ENCODE measurements at places on chromosomes 2 and 18.

DNA sequence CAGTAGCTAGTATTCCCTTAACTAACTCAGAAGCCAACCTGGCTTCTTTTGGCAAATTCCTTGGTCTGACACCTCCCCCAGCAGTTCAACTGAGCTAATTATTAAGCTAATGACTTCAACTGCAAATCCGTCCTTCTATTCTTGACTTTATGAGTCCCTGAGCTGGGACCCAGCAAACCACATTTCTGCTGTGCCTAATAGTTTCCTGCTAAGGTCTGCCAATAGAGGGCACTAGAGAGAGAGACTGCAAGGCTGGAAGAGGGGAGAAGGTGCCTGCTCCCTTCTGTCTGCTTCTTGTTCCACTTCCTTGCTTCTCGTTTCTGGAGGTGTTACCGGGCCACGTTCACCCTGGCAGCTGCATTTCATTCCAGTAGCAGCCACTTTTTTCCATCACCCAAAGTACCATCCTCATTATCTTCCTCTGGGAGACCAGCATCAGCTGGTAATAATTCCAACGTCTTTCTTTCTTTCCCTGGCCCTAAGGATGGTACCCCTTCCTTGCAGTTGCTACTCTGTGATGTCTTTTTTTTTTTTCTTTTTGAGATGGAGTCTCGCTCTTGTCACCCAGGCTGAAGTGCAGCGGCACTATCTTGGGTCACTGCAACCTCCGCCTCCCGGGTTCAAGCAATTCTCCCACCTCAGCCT is 352.0 kb downstream of the TNS1 start:
- peak; percentile 48 for DNase-seq

DNA sequence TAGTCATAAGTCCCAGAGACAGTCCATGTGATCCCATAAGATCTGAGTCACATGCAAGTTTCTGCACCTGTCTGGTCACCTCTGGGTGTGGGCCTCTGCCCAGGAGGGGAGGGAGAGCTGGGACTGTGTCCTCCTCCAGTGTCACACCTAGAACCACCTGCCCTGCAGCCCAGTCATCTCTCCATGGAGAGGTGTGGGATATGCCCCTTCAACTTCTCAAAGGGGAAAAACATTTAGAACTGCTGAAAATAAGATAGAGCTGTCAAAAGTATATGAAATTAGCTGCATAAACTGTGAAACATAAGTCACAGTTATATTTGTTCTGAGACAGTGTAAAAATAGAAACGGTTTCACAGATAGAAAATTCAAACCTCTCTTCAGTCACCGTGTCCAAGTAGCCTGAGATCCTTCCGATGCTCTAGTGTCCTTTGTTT is 55.4 kb downstream of the NGEF start:
- DNase-seq: no peak

DNA sequence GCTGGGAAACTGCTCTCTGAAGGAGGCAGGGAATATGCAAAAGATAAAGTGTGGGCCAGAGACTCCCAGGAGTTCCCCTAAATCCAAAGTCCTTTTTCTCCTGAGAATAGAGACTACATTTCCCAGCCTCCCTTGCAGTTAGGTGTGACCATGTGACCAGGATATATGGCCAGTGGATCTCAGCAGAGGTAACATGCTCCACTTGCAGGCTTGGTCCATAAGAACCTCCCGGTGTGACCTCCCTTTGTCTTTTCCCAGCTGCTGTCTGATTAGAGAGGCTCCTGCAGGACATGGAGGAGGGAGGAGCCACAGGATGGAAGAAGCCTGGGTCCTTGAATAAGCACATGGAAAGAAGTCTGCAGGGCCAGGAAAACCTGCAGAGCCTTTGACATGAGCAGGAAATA is 76.2 kb downstream of the TGFA start:
- DNase-seq: no peak

DNA sequence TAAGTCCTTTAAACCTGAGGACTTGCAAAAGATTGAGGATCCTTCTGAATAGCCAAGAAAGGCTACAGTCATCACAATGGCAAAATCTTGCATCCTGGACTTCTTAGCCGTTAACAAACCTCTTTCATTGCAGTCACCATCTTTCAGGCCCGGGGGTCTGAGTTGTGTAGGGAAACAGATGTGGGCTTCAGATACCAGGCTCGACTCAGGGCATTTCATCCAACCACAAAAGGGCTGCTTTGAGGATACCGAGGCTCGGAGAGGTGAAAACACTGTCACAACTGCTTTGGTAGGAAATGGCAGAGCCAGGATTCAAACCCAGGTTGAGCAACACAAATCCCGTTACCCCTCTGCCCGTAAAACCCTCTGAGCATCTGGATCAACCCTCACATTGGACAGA is 147.4 kb downstream of the TFCP2L1 start:
- no peak for DNase-seq
